Liver (tissue), 10 donors: ENCODE measurements at places on chromosomes 3 and 15. TPM values are rescaled to one million over a fixed set of nuclear protein-coding genes. Genes with fewer than 3 reads are reported as not detected.

Gene SKOR1
- 0.05 TPM for total RNA-seq

Gene STAC
- total RNA-seq, result 0.56 TPM

Gene TUSC7
- not detected for total RNA-seq

Gene IQCF6
- not detected for total RNA-seq

DNA sequence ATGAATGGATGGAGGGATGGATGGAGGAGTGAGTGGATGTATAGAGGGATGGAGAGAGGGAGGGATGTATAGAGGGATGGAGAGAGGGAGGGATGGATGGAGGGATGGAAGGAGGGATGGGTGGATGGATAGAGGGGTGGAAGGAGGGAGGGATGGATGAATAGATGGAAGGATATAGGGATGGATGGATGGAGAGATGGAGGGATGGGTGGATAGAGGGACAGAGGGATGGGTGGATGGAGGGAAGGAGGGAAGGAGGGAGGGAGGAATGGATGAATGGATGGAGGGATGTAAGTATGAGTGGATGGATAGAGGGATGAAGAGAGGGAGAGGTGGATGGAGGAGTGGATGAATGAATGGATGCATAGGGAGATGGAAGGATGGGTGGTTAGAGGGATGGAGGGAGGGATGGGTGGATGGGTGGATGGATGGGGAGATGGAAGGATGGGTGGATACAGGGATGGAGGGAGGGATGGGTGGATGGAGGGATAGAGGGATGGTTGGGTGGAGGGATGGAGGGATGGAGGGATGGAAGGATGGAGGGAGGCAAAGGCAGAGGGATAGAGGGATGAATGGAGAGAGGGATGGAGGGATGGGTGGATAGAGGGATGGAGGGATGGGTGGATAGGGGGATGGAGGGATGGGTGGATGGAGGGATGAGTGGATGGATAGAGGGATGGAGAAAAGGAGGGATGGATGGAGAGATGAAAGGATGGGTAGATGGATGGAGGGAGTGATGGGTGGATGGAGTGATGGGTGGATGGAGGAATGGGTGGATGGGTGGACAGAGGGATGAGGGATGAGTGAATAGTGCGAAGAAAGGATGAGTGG, 313.8 kb downstream of the UACA start:
- H3K4me1 ChIP-seq, result peaks cover 14% of the 10 kb centered on the region
- H3K27ac ChIP-seq, result no peak overlapping the region
- no peaks in the 10 kb centered on the region for H3K36me3 ChIP-seq
- no peak for DNase-seq

DNA sequence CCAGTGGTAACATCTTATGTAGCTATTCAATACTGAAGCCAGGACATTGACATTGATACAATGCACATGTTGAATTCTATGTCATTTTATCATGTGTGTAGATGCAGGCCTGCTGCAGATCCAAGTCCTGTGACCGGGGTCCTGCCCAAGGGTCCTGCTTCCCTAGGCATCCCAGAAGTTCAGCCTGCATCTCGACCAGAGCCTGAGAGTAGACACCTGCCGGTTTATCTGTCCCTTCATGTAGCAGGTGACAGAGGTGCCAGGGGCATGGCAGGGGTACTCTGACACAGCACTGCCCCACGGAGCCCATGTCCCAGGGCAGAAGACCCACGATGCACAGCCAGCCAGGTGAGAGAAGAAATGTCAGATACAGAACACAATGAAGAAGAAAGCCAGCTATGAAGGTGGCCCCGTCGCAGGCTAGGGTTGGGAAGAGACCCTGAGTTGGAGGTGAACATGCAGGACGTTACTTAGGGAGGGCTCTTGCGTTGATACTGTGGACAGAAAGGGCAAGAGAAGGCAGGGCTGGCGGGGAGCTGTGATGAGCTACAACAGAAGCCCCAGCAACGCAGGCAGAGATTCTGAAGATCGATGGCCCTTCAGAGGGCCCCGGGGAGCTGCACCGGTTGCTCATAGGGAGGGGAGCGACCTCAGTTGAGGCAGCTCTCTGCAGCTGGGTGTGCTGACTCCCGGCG, 51.0 kb downstream of the TPRA1 start:
- no peak for DNase-seq
- no peaks in the 10 kb centered on the region for H3K36me3 ChIP-seq
- no peak overlapping the region for H3K27ac ChIP-seq
- no peaks in the 10 kb centered on the region for H3K27me3 ChIP-seq

DNA sequence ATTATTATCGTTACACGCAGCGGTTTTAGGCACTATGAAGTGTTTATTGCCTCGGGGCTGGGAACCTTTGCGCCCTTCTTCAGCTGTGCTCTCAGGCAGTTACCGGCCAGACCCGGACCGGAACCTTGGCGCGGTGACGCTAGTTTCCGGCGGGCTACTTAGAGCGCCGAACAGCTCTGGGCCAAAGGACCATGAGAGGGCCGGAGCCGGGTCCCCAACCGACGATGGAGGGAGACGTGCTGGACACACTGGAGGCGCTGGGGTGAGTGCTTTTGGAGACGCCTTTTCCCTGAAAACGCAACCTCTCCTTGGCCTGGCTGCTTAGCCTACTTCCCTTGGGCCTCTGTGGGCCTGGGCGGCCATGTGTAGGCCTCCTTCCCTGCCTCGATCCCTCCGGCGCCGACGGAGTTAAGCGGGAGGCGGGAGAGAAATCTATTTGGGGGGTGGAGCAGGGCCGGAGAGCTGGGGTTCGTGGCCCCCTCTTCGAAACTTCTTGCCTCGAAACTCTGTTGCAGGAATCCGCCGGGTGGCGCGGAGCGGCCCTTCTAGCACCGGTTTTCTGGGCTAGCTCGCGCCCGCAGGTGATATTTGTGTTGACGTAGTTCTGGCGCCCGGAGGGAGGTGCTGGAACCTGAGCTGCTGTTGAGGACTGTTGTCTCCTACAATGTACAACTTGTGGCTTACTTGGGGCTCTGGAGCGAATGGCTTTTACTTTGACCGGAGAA, at the start of gene FAM98B:
FAM98B (plus strand) TSS at position 157 of the 725 bp plus-strand sequence; CDS start at position 192, 35 bp downstream.
- H3K27me3 ChIP-seq, result no peaks in the 10 kb centered on the region
- DNase-seq, result peak; percentile 94
- peaks cover 2% of the 10 kb centered on the region for H3K4me1 ChIP-seq
- H3K4me3 ChIP-seq, result peak within 1 kb of the TSS; percentile 97

DNA sequence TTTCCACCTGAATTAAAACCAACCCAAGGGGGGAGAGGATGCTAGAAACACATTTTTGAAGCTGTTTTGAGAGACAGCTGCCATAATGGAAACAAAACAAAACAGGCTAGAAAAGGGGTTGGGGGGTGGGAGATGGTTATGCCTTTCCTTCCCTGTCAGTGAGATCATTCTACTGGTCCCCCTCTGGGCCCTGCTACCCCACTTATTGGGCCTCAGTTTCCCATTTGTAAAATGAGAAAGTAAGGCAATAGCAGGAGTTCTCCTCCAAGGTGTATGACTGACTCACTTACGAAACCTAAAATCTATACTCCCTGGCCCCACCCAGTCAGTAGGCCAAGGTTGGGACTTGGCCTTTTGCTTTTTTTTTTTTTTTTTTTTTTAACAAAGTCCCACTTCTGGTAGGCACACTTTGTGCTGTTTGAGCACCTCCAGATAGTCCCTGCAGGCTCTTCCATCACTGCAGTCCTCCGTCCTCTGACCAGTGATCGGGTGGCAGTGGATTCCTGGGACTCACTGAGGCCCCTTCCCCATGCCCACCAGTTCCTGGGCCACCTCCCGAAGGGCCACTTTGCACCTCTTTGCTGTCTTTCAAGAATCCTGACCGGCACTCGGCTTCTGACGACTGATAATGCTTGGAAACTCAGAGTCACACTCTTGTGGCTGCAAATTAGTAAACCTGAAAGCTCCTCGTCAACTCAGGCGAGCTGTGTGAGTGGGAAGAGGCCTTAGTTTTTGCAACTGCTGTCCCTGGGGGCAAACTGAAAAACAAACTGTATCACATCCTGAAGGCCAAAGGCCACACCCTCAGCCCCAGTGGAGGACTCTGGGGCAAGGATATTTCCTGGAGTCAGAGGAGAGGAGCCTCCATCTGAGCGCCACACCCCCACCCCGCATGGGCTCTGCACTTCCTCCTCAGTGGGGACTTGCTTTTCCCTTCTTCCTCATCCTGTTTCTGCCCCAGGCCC, 6.7 kb upstream of the PSTPIP1 start:
- no peaks in the 10 kb centered on the region for H3K36me3 ChIP-seq
- H3K27ac ChIP-seq, result no peak overlapping the region
- no peak overlapping the region for H3K4me3 ChIP-seq
- H3K27me3 ChIP-seq, result no peaks in the 10 kb centered on the region
- H3K4me1 ChIP-seq, result no peaks in the 10 kb centered on the region

GRCh38 chr15:40958723-40959122, 5.5 kb downstream of the CHAC1 start:
- H3K27me3 ChIP-seq, result no peaks in the 10 kb centered on the region
- no peaks in the 10 kb centered on the region for H3K36me3 ChIP-seq
- no peak overlapping the region for H3K27ac ChIP-seq
- no peak for DNase-seq
- H3K4me1 ChIP-seq, result no peaks in the 10 kb centered on the region
- H3K4me3 ChIP-seq, result no peak overlapping the region

GRCh38 chr3:17847156-17847555, 104.7 kb upstream of the TBC1D5 start:
- no peaks in the 10 kb centered on the region for H3K27me3 ChIP-seq
- no peaks in the 10 kb centered on the region for H3K4me1 ChIP-seq
- no peak for DNase-seq
- H3K4me3 ChIP-seq, result no peak overlapping the region
- no peak overlapping the region for H3K27ac ChIP-seq

- peak; percentile 42 for DNase-seq
- H3K4me1 ChIP-seq, result no peaks in the 10 kb centered on the region
- no peak overlapping the region for H3K27ac ChIP-seq
- H3K4me3 ChIP-seq, result no peak overlapping the region
- H3K36me3 ChIP-seq, result no peaks in the 10 kb centered on the region
Observed at GRCh38 chr15:72285927-72286516, 13.7 kb upstream of the PARP6 start.

DNA sequence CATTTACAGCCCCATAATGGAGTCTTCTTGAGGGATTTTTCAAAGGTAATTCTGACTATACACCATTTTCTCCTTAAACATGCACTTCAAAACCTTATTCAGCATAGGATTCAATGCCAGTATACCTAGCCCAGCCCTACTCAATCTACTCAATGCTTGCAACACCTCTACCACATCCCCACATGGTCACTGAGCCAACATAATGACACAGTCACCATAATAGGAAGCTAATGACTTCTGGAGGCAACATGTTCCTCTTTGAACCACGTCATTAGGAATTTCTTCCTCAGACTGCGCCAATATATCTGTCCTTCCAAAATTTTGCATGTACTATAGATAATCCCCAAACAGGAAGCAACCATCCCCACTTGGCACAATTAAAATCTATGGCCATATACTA, 153.9 kb upstream of the SETMAR start:
- no peaks in the 10 kb centered on the region for H3K27me3 ChIP-seq
- no peak overlapping the region for H3K4me3 ChIP-seq
- H3K36me3 ChIP-seq, result no peaks in the 10 kb centered on the region
- DNase-seq, result no peak
- H3K4me1 ChIP-seq, result no peaks in the 10 kb centered on the region

DNA sequence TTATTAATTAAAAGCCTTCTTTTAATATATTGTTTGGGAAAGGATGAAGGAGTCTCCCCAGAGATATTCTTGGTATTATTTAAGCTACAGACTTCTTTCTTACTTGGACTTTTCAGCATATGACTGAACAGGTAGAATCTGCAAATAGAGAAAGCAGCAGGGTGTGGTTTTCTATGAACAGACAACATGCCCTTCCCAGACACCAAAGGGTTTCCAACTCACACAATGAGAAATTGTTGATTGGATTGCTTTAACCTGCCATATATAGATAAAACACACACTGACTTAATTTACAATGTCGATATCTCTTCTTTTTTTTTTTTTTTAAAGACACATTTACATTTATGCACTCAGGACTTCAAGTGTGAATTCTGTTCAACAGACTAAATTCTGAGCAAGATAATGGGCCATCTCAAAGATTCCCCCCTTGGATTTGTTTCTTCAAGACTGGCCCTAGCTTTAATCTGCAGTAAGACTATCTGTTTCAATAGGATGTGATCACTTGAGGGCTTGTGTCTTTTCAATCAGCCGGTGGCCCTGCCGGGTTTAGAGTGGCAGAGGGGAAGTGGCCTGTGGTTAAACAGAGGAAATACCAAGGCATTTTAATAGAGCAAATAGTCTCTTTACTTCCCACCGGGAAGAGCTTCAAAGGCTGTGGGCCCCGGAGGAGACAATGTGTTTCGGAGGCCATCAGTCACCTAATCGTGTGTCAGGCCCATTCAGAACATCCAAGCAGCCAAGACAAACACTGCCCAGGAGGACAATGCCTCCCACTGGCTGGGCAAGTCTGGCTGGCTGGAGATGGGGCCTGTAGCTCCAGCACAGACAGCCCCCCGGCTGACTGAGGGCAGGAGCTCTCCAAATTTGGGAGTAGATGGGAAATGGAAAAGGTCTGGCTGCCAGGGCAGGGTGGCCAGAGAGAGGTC, 6.1 kb downstream of the IL17RD start:
- H3K27me3 ChIP-seq, result peaks cover 3% of the 10 kb centered on the region
- no peaks in the 10 kb centered on the region for H3K36me3 ChIP-seq
- no peaks in the 10 kb centered on the region for H3K4me1 ChIP-seq
- H3K27ac ChIP-seq, result no peak overlapping the region
- no peak for DNase-seq

- H3K4me1 ChIP-seq, result peaks cover 3% of the 10 kb centered on the region
- H3K27ac ChIP-seq, result no peak overlapping the region
- no peaks in the 10 kb centered on the region for H3K27me3 ChIP-seq
- no peak for DNase-seq
- no peaks in the 10 kb centered on the region for H3K36me3 ChIP-seq
- no peak overlapping the region for H3K4me3 ChIP-seq
Observed at GRCh38 chr15:45328663-45329062, 49.7 kb downstream of the GATM start.

GRCh38 chr15:57418635-57419034, 42.3 kb downstream of the CGNL1 start:
- no peak overlapping the region for H3K4me3 ChIP-seq
- peak overlapping the region; percentile 91 for H3K27ac ChIP-seq
- DNase-seq, result no peak
- peaks cover 32% of the 10 kb centered on the region for H3K4me1 ChIP-seq
- no peaks in the 10 kb centered on the region for H3K27me3 ChIP-seq
- no peaks in the 10 kb centered on the region for H3K36me3 ChIP-seq

DNA sequence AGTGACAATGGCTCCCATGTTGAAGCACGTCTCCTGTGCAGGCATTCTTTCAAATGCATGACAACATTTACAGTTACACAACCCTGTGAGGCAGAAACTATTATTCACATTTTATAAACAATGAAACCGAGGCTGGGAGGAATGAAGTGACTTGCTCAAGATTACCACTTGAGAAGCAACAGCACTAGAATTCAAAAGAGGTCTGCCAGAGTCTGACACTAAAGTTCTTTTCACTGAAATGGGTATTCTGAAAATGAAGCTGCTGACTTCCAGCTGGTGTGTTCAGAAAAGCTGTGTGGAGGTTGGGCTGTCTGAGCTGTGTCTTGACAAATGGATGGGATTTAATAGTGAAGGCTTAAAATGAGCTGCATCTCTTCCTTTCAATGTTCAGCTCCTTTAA, 104.4 kb downstream of the THSD4 start:
- no peaks in the 10 kb centered on the region for H3K27me3 ChIP-seq
- no peak overlapping the region for H3K27ac ChIP-seq
- peaks cover 7% of the 10 kb centered on the region for H3K4me1 ChIP-seq
- no peak overlapping the region for H3K4me3 ChIP-seq

GRCh38 chr3:85864896-85865295, 906.1 kb downstream of the CADM2 start:
- no peak overlapping the region for H3K4me3 ChIP-seq
- H3K36me3 ChIP-seq, result no peaks in the 10 kb centered on the region
- H3K27me3 ChIP-seq, result no peaks in the 10 kb centered on the region
- H3K27ac ChIP-seq, result no peak overlapping the region
- H3K4me1 ChIP-seq, result no peaks in the 10 kb centered on the region

- H3K36me3 ChIP-seq, result no peaks in the 10 kb centered on the region
- no peaks in the 10 kb centered on the region for H3K4me1 ChIP-seq
- H3K27ac ChIP-seq, result no peak overlapping the region
- no peak overlapping the region for H3K4me3 ChIP-seq
Observed at GRCh38 chr15:97479957-97480356, 480.5 kb upstream of the ARRDC4 start.
